ENCODE measurements at places on chromosomes 12 and 14.
A peak's percentile ranks its signal among the peaks of the same experiment; 100 is the strongest.

GRCh38 chr14:76267322-76268046 lies 108.5 kb upstream of the ESRRB start:
- peak; percentile 69 for DNase-seq

DNA sequence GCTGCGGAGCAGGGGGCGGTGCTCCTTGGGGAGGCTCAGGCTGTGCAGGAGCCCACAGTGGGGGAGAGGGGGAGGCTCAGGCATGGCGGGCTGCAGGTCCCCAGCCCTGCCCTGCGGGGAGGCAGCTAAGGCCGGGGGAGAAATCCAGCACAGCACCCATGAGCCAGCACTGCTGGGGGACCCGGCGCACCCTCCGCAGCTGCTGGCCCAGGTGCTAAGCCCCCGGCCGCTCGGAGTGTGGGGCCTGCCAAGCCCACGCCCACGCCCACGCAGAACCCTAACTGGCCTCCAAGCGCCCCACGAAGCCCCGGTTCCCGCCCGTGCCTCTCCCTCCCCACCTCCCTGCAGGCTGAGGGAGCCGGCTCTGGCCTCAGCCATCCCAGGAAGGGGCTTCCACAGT lies 145.6 kb upstream of the SEL1L start:
- no peak for DNase-seq

DNA sequence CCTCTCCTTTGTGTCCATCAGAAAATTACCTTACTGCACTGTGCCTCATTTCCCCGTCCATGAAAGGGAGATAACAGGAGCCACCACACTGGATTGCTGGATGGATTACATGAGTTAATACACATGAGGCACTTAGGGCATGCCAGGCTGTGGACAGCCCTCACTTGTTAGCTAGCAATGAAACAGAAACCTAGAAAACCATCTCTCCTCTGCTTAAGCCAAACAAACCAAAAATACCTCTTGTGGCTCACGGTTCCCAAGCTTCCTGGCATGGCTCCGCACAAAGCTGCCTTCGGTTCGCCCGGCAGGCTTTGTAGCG lies 660 bp upstream of the HCFC2 start:
- DNase-seq, result no peak

DNA sequence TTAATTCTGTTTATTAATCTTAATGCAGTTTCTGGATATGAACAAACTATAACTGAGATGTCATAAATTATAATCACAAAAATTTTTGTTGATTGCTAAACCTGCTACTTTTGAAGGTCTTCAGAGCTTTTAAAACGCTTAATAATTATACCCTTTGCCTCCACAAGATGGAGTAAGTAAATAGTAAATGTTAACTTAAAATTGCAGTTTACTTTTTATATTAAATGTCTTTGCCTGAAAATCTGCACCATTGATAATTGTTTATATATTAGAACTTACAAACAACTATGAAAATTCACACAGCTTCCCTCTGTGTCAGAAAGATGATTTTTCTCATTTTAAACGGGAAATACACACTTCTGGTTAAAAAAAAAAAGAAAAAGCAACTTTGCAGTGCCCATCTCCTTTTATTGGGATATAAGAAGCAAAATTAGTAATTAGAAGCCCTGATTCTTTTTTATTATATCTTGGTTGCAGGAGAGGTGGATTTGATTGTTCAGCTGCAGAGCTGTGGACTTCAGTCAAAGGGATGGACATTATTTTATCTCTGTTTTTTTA lies 35.6 kb downstream of the SCFD1 start:
- no peak for DNase-seq

- no peak for DNase-seq
Observed at GRCh38 chr14:37037636-37038387, 134.6 kb downstream of the SLC25A21 start.

Data from liver (tissue), 10 donors.